ELF-1 (cell line): ENCODE measurements at places on chromosomes 4 and X.

GRCh38 chr4:141540643-141541042 is 95.7 kb upstream of the IL15 start:
- no peak for DNase-seq

DNA sequence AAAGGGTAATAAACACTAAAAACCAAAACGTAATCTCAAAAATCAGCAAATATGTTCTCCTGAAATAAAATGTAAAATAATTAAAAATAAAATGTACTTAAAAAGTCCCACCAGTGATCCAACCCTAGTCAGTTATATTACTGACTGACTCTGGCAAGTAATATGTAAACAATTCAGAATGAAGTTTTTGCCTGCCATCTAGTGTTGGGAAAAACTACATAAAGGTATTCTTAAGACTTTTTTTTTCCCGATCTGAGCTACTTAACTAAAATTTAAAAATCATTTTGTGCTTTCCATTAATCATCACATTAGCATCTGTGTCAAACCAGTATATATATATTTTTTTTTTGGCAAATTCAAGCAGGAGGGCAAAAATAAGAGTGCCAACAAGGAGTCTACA is 24.0 kb downstream of the RCHY1 start:
- DNase-seq: no peak

DNA sequence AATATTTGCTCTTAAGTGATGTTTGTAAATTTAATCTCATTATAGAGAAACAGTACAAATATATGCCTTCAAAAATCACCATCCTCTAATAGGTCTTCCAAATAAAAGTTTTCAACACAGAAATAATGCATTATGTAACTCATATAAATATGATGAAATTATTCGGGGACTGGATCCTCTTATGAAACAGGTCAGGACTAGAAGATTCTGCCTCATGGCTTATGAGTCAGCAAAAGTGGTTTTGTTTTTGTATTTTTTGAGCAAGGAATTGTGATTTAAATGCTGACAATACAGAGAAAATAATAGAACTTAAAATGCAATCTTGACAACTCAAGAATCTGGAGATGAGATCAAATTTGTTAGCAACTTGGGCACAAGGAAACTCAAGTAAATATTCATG is 179.7 kb upstream of the NDP start:
- DNase-seq: no peak

GRCh38 chrX:13669246-13669737 is 16.4 kb downstream of the TCEANC start:
- DNase-seq: peak; percentile 88

DNA sequence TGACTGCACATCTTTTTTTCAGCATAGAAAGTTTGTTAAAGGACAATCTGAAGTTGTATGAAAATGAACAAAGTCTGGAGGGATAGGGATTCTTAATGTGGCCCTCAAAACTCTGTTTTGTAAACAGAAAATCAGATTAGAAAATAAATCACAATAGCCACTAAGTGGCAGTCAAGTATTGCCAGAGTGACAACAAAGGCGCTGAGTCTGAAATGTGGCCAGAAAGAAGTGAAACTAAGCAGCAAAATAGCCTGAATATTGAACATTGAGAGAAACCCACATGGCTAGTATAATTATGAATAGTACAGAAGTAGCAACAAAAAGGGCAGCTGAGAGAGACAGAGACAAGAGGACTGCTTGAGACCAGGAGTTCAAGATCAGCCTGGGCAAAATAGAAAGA is 81.1 kb upstream of the CT45A1 start:
- DNase-seq: no peak

- no peak for DNase-seq
Observed at GRCh38 chr4:8763966-8764901, 107.4 kb downstream of the HMX1 start.

- DNase-seq: no peak
Observed at GRCh38 chr4:42070463-42070862, 80.1 kb downstream of the SLC30A9 start.

GRCh38 chr4:41294445-41295062 is 37.8 kb downstream of the UCHL1 start:
- peak; percentile 22 for DNase-seq

- no peak for DNase-seq
Observed at GRCh38 chrX:33686105-33686504, 446.0 kb downstream of the FAM47A start.
